ENCODE measurements at places on chromosomes 16 and 17.
A peak's percentile ranks its signal among the peaks of the same experiment; 100 is the strongest.

- DNase-seq, result no peak
These were observed 1.8 kb downstream of the TSPOAP1 start for GRCh38 chr17:58326609-58327362.

- no peak for DNase-seq
These were observed 9.4 kb upstream of the SLC7A5 start for GRCh38 chr16:87878704-87879103.

- DNase-seq, result no peak
These were observed 877.4 kb upstream of the GOT2 start for GRCh38 chr16:59611556-59611955.

- no peak for DNase-seq
These were observed 125.2 kb downstream of the CDH11 start for GRCh38 chr16:64996641-64997040.

- DNase-seq, result peak; percentile 73
These were observed 45.5 kb downstream of the CYTH1 start for GRCh38 chr17:78736526-78737079.

- no peak for DNase-seq
These were observed 870 bp upstream of the ZC3H7A start for GRCh38 chr16:11797957-11798299.

DNA sequence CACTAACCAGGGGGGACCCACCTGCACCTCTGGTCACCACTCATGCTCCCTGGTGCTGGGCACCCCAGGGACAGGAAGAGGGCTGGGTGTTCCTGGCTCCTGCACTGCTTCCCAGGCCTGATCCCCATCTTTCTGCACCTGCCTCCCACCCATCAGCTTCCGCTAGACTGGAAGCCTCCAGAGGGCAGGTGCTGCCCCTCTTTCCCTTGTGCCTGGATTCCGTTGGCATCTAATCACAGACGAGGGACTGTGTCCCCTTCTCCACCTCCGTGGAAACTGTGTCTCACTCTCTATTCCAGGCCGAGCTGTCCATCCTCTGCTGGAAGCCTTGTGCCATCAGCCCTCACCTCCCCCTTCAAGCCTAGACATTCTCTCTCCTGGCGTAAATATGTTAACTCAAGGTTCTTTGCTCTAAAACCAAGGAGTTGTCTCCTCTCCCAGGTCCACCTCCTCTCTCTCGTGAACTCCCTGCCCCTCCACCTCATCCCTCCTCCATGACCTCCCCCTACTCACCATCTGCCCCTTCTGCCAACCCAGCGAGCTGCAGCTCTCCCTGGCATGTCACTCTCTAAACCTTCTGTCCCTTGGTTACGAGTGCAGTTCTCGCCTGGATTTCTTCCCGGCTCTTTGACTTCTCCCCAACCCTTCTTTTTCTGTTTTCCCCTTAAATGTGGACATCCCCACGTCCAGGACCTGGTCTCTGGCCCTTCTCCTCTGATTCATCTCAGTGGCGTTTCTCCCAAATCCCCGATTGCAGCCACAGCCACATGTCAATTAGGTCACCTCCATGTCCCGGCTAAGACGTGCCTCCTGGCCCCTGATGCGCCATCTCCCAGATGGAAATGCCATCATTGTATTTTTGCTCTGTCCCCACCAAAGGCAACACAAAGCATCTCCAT, 107.7 kb downstream of the SEC14L1 start:
- no peak for DNase-seq

- DNase-seq, result no peak
These were observed 227.9 kb downstream of the MAF start for GRCh38 chr16:79372503-79373184.

DNA sequence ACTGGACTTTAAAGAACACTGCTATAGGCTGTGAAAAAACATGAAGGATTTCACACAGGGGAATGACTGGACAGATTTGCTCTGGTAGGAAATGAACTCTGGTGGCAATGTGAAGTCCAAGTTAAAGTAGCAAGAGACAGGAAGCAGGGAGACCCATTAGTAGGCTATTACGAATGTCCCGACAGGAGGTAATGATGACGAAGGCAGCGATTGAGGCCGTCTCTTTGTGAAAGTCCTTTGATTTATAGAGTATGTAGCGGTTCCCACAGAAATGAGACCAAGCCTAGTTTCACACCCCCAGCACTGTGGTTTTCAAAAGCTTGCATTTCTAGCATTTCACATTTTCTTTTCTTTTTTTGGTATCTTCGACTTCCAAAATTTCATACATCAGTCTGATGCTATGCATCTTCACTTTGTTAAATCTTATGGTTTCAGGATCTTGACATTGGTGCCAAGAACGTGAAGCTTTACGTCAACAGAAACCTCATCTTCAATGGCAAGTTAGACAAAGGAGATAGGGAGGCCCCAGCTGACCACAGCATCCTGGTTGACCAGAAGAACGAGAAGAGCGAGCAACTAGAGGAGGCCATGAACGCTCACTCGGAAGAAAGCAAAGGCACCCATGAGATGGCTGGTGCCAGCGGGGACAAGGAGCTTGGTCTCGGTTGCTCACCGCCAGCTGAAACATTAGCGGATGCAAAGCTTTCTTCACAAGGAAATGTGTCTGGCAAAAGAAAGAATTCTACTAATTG, 189.8 kb downstream of the KATNIP start:
- DNase-seq, result no peak

DNA sequence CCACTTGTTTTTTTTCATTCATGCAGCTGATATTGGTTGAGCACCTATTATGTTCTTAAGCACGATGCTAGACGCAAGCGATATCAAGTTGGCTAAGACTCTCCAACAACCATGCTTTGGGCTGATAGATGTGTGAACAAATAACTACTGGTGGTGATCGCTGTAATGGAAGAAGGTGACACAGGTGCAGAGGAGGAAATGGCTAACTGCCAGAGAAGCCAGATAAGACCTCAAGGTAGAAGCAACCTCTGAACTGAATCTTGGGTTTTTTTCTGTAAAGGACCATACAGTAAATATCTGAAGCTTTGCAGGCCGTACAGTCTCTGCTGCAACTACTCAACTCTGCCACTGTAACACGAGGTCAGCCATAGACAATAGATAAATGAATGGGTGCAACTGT, 97.9 kb downstream of the C17orf67 start:
- DNase-seq, result no peak

GRCh38 chr16:87790292-87791100, 24.7 kb upstream of the KLHDC4 start:
- DNase-seq, result no peak

- no peak for DNase-seq
These were observed 53.0 kb upstream of the METRNL start for GRCh38 chr17:83026311-83026811.

DNA sequence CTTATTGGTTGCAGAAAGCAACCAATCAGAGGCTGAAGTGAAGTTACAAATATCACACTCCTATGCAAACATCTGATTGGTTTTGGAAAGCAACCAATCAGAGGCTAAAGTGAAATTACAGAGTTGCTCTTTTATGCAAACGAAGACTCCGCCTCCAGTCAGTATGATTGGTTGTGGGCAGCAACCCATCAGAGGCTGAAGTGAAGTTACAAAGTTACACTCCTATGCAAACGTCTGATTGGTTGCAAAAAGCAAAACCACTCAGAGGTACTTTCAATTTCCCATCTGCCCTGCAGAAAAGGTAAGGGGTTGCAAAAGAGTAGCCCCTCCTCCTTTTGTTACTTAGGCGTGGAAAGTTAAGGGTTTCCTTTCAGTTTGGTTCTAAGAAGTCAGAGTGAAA, 697.3 kb downstream of the MAF start:
- no peak for DNase-seq

- no peak for DNase-seq
These were observed 84.1 kb downstream of the RAB11FIP4 start for GRCh38 chr17:31475378-31476162.

- no peak for DNase-seq
These were observed 105.2 kb downstream of the C16orf95 start for GRCh38 chr16:87212026-87212425.

- DNase-seq, result no peak
These were observed 132.3 kb upstream of the SDK2 start for GRCh38 chr17:73776351-73777130.

DNA sequence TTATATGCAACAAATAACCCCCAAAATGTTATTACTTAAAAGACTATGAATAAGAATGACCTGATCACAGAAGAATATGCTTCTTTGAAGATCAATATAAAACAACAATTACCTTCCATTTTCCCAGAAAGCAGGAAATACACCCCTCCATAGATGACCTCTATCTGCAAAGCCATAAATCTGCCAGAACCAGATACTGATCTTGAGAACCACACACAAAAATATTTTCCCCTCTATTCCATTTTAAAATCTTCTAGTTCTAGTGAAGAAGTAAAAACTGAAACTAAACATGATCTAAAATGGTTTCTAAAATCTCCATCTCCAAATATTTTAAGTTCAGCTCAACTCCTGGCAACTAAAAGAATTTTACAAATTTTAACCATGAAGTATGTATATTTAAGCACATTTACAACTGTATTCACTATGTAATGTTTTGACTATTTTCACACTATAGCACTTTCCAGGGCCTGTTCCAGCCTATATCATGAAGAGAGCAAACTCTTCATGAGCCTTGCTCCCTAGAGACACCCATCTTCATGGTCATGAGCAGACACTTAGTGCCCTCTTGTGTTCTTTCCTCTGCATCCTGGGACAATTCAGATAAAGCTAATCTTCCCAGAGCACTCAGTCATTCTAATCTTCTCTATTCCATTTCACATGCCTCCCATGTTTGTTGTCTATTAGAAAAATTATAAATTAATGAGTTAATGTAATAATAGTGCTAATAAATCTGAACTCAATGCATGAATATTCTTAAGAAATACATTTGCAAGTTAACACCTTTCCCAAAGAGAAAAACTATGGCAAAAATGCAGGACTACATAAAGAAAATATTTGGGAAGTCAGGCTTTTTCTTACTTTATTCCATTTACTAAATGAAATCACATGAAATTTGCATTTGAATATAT, 87.0 kb downstream of the HELZ start:
- DNase-seq, result peak; percentile 1

GRCh38 chr17:49209061-49209571, 1.3 kb downstream of the GNGT2 start:
- no peak for DNase-seq

DNA sequence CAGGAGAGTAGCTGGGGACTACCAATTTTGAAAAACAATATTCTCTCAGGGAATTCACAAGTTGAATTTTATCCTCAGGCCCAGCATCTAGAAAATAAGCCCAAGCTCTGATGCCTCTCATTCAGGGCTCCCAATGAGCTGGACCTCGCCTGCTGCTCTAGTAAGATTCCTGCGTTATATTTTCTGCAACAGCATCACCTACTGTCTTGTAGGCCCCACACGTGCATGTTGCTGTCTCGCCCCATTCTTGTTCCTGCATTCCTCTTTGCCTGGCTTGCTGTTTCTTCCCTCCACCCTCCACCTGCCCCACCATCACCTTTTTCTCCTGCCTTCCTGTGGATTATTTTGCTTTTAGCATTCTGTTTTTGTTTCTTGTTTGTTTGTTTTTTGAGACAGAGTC, 8.3 kb upstream of the ST6GALNAC2 start:
- no peak for DNase-seq

DNA sequence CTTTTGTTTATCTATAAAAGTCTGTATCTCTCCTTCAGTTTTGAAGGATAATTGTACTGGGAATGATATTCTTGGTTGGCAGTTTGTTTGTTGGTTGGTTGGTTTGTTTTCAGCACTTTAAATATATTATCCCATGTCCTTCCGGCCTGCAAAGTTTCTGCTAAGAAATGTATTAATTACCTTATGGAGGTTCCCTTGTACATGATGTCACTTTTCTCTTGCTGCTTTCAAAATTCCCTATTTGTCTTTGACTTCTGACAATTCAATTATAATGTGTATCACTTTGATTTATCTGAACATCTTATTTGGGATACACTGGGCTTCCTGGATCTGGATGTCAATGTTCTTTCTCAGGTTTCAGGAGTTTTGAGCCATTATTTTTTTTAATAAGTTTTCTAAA, 4.1 kb upstream of the KRT34 start:
- DNase-seq, result no peak

DNA sequence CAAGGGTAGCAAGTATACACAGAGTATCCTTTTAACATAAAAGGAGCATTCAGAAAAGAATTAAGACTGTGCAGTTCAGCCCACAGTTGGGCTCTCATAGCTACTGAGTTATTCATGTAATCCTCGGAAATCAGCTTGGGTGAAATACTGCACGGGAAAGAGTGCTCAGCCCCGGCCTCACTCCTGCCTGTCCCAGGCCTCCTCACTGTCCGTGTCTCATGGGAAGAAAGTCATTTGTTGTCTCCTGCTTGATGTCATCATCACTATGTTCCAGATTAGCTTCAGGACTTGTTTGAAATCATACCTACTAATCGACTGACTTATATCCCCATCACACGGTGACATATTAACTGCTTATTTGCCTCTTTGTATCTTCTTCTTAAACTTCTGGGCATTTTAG, 223.3 kb upstream of the CHMP6 start:
- no peak for DNase-seq

GRCh38 chr16:7400117-7400890, 67.7 kb downstream of the RBFOX1 start:
- DNase-seq, result no peak

- DNase-seq, result no peak
These were observed 3.6 kb upstream of the MXRA7 start for GRCh38 chr17:76714336-76714735.

DNA sequence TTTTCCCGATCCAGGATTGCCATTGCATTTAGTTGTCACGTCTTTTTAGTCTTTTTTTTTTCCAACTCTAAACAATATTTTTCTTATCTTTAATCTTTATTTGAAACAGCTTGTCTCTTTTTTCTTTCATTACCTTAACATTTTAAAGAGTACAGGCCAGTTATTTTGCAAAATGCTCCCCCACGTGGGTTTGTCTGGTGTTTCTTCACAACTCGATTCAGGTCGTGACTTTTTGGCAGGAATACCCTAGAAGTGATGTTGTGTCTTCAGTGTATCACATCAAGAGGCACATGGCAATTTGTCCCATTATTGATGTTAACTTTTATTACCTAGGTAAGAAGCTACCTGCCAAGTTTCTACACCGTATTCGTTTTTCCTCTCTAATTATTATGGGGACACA, 17.9 kb downstream of the CMC2 start:
- DNase-seq, result no peak

DNA sequence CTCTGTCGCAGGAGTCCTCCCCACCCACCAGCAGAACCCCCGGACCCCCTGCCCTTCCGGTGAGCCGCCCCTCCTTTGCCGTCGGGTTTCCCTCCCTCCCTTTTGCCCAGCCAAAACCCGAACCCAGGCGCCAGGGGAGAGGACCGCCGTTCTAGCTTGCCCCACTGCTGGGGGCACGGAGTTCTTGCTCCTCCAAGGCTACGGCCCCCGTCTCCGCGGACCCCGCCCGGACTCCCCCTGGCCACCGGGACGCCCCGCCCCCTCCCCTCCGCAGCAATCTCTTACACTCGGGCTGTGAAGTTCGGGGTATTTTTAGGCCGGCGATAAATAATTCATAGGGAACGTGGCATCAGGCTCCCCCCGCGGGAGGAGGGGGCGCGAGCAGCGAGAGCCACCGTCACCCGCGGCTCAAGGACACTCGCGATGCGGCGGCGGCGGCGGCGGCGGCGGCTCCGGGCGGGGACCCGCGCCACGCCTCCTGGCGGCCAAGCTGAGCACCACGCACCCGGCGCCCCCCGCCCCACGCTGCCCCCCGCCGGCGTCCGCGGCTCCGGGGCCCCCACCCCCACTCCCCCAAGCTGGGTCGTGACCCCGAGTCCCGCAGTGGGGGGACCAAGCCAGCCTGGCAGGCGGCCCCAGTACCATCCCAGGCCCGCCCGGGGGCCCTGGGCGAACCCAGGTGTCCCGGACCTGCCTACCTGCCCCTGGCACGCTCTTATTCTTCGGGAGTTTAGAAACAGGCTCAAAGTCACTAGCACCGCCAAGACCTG, at the start of gene GRIN2C:
TSS of gene GRIN2C (minus strand) at position 427 of the 770 bp plus-strand sequence. CDS start 4,793 bp downstream, outside the sequence.
- DNase-seq, result no peak

GRCh38 chr17:39404542-39405378, 3.3 kb upstream of the FBXL20 start:
- no peak for DNase-seq

GRCh38 chr16:85613604-85614337, 649 bp downstream of the GSE1 start:
- DNase-seq, result peak; percentile 51

All from NCI-H187 (cell line).